ENCODE measurements at places on chromosomes 5 and 9. TPM values are rescaled to one million over a fixed set of nuclear protein-coding genes. Genes with fewer than 3 reads are reported as not detected.

DNA sequence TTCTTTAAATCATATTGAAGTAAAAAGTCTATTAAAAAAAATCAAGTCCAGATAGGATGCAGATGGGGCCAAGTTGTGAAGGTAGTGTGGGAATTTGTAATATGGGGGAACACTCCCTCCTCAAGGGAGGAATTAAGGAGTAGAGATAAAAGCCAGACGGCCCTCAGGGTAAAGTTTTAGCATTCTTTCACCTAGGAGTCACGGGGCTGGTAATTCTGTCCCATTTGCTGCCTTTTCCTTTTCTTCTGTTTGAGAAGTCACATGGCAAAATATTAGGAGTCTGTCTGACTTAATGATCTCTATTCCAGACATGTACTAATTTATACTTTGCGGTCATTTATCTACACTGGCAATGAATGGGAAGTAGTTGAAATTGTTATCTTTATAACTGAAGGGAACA lies 61.9 kb downstream of the SNX24 start:
- peaks cover 10% of the 10 kb centered on the region for H3K4me1 ChIP-seq
- no peaks in the 10 kb centered on the region for H3K36me3 ChIP-seq

DNA sequence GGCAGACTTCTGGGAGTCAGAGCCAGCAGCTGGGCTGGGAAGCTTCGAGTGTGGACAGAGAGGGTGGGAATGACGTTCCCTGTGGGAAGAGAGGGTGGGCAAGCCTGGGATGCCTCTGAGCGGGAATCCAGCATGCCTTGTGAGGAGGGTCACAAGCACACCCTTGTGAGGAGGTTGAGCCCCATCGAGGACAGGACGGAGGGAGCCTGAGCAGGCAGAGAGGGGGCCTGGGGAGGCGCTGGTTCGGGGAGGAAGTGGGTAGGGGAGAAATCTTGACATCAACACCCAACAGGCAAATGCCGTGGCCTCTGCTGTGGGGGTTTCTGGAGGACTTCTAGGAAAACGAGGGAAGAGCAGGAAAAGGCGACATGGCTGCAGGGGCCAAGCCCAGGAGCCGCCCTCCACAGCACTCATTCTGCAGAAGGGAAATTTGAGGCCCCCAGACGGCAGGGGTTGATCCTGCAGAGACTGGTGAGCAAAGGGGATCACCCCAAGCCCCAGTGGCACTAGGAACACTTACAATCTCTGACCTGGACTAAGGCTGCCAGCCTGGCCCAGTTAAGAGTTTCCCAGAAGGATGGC lies 1.1 kb upstream of the IL13 start:
- peaks cover 47% of the 10 kb centered on the region for H3K27me3 ChIP-seq
- H3K4me3 ChIP-seq = peak overlapping the region; percentile 70
- DNase-seq = no peak
- H3K36me3 ChIP-seq = peaks cover 3% of the 10 kb centered on the region
- H3K4me1 ChIP-seq = peaks cover 10% of the 10 kb centered on the region

- no peak overlapping the region for H3K27ac ChIP-seq
- H3K27me3 ChIP-seq = no peaks in the 10 kb centered on the region
- no peaks in the 10 kb centered on the region for H3K4me1 ChIP-seq
- DNase-seq = no peak
- H3K4me3 ChIP-seq = no peak overlapping the region
Observed at GRCh38 chr5:60636001-60636400, 64.0 kb downstream of the DEPDC1B start.

DNA sequence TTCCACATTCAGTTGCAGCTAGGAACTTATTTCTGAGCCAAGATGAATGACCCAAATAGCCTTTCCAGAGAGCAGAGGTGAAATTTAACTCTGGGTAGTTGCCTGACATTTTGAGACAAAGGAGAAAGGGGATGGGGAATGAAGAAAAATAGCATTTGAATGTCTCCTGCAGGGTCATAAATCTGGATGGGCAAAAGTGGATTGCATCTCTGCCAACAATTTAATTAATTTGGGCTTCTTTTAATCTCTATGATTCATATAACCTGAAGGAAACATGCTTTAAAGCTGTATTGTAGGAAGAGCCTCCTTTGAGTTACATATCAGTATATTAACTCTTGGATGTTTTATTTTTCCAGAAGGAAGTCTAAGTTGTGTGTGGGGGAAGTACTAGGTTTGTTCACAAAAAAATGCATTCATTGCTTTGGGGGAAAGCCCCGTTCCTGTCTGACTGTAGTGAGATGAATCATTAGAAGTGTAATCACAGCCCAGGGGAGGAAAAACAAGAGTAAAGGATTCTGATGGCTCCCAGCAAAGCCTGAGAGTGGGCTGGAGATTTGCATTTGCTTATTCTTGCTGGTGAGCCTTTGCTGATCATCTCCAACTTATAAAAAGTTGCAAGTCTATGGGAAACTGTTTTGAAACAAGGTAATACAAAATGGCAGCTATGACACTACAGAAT lies 133.0 kb upstream of the IQGAP2 start:
- H3K36me3 ChIP-seq = peaks cover 6% of the 10 kb centered on the region
- DNase-seq = no peak
- H3K4me1 ChIP-seq = peaks cover 9% of the 10 kb centered on the region
- H3K27me3 ChIP-seq = peaks cover 11% of the 10 kb centered on the region
- no peak overlapping the region for H3K4me3 ChIP-seq
- H3K27ac ChIP-seq = no peak overlapping the region

GRCh38 chr9:34796924-34797323 lies 87.0 kb upstream of the CCL21 start:
- no peaks in the 10 kb centered on the region for H3K36me3 ChIP-seq
- no peaks in the 10 kb centered on the region for H3K4me1 ChIP-seq
- no peak overlapping the region for H3K4me3 ChIP-seq
- H3K27me3 ChIP-seq = peaks cover 52% of the 10 kb centered on the region
- no peak for DNase-seq
- no peak overlapping the region for H3K27ac ChIP-seq

DNA sequence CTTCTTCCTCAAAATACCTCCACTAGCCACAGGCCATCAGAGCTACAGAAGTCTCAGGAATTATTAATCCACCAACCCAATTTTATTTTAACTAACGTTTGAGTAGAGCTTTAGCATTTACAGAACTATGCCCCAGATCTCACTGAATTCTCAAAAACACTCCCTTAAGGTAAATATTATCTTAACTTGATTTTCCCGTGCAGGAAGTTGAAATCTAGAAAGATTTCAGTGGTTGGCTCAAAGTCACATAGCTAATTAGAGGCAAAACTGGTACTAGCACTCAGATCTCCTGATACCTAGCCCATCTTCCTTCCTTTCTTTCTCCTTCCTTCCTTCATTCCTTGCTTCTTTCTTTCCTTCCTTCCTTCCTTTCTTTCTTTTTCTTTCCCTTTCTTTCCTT lies 298.3 kb downstream of the ENC1 start:
- no peak overlapping the region for H3K4me3 ChIP-seq
- H3K36me3 ChIP-seq = no peaks in the 10 kb centered on the region
- peaks cover 27% of the 10 kb centered on the region for H3K27me3 ChIP-seq
- no peaks in the 10 kb centered on the region for H3K4me1 ChIP-seq
- no peak overlapping the region for H3K27ac ChIP-seq
- no peak for DNase-seq

- no peak overlapping the region for H3K4me3 ChIP-seq
- no peaks in the 10 kb centered on the region for H3K27me3 ChIP-seq
- H3K27ac ChIP-seq = peak overlapping the region; percentile 32
- peaks cover 4% of the 10 kb centered on the region for H3K36me3 ChIP-seq
- DNase-seq = no peak
Observed at GRCh38 chr5:74762599-74762998, 4.3 kb downstream of the GFM2 start.

DNA sequence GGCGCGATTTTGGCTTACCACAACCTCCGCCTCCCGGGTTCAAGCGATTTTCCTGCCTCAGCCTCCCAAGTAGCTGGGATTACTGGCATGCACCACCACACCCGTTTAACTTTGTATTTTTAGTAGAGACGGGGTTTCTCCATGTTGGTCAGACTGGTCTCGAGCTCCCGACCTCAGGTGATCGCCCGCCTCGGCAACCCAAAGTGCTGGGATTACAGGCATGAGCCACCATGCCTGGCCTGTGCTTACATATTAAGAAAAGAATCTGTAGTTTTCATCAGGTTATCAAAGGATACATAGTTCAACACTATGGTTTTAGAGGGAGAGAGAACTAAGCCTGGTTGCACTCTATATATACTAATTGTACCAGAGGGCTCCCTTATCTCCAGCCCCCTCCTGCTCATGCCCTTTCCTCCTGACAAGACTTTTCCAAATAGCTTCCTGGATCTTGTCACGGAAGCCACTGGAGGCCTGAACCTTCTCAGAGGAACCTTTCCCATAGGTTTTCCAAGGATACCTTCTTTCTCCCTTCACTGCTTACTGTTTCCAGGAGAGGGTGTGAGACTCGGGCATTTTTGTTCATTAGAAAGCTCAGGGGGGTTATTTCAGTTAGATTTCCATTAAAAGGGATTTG lies 53.1 kb downstream of the SLC44A1 start:
- DNase-seq = no peak
- peaks cover 9% of the 10 kb centered on the region for H3K36me3 ChIP-seq
- no peak overlapping the region for H3K27ac ChIP-seq
- H3K4me3 ChIP-seq = no peak overlapping the region

GRCh38 chr9:74773886-74774479 lies 113.7 kb downstream of the TRPM6 start:
- H3K4me1 ChIP-seq = peaks cover 5% of the 10 kb centered on the region
- no peak overlapping the region for H3K4me3 ChIP-seq
- peaks cover 33% of the 10 kb centered on the region for H3K27me3 ChIP-seq
- peak; percentile 47 for DNase-seq
- H3K27ac ChIP-seq = no peak overlapping the region
- no peaks in the 10 kb centered on the region for H3K36me3 ChIP-seq

DNA sequence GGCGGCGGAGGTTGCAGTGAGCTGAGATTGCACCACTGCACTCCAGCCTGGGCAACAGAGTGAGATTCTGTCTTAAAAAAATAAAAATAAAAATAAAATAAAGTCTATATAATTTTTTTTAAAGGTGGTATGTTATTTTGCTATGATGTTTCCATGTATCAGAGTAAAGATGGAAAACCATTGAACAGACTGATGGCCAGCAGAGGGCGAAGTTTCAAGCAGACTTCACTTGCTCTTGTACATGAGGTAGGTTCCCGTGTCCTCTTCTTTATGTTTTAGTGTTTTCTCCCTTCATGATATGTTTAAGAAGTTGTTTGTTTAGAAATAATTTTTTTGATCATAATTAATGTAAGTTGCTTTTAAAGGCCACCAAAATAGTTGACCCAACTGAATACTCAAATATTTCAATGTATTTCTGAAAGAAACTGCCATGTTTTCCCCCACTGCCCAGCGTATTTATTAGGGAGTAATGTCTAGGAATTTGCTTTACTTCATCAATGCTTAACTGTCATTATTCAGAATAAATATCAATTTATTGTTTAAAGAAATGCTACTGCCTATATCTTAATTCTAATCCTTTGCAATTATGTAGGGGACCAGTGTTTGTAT lies 146.4 kb downstream of the HACD4 start:
- H3K27me3 ChIP-seq = no peaks in the 10 kb centered on the region
- no peaks in the 10 kb centered on the region for H3K36me3 ChIP-seq
- H3K4me3 ChIP-seq = no peak overlapping the region
- peak; percentile 35 for DNase-seq

The OR1J4 gene
- total RNA-seq = 0.40 TPM

The NOTCH1 gene
- total RNA-seq = 37.5 TPM

The SOX30 gene
- not detected for total RNA-seq
